ENCODE measurements at places on chromosomes 13 and 19.

GRCh38 chr13:64849196-64849595, 2380.9 kb downstream of the PCDH9 start:
- DNase-seq = no peak

GRCh38 chr19:13417054-13417453, 89.2 kb downstream of the CACNA1A start:
- DNase-seq = no peak

GRCh38 chr13:23770428-23770827, 118.8 kb downstream of the MIPEP start:
- DNase-seq = no peak

- no peak for DNase-seq
Measured at GRCh38 chr13:76837801-76838200, 48.4 kb downstream of the KCTD12 start.

DNA sequence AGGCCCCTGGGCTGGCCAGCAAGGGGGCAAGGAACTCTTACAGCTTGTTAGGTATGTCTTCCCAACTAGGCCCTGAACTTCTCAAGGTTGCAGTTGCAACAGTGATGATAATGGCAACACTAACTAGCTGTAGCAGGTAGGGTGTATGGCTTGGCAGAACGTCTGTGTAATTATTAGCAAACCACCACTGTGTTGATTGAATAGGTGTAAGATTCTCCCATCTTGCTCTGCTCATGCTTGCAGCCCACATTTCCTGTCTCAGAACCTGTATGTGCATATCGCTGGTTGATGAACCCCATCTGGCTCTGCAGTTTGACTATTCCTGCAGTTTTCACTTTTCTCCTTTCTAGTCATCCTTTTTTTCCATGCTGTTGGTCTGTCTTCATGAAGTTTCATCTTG, 178.8 kb downstream of the KATNAL1 start:
- no peak for DNase-seq

DNA sequence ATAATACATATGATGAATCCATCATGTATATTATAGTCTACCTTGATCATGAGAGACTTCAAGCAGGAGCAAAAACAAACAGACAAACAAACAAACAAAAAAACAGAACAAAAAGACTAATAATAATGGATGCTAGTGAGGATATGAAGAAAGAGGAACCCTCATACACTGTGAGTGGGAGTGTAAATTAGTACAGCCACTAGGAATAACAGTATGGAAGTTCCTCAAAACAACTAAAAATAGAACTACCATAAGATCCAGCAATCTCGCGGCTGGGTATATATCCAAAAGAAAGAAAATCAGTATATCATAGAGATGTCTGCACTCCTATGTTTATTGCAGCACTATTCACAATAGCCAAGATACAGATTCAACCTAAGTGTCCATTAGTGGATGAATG, 7.0 kb upstream of the DLEU7 start:
- no peak for DNase-seq

- DNase-seq = peak; percentile 31
Measured at GRCh38 chr19:54478677-54479266, 5.7 kb upstream of the CDC42EP5 start.

DNA sequence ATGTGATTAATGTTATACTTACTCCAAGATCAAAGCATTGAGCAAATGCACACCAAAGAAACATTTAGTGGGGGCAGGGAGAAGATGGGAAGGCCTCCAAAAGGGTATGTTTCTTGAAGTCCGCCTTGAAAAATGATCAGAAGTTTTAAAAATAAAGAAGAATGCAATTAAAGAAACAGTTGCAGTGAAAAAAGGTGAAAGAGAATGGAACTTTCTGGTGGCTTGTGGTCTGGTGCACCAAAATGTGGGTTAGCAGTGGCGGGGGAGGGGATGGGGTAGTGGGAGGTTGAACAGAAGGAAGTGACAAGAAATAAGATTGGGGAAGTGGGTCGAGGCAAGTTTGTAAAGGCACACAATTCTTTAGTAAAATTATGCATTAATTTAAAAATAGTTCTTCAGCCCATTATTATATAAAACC, 2.5 kb downstream of the LCP1 start:
- DNase-seq = no peak

GRCh38 chr19:45160870-45161737, at the start of gene NKPD1:
Gene NKPD1, minus strand, starts transcription at chr19:45160982. Its CDS starts 832 bp downstream, at chr19:45160150.
- DNase-seq = no peak

GRCh38 chr19:47280183-47280797, 5.6 kb downstream of the INAFM1 start:
- peak; percentile 55 for DNase-seq

GRCh38 chr13:42786715-42787114, 5.3 kb downstream of the FAM216B start:
- DNase-seq = no peak

- no peak for DNase-seq
Measured at GRCh38 chr19:43464134-43464775, 1.2 kb downstream of the LYPD3 start.

DNA sequence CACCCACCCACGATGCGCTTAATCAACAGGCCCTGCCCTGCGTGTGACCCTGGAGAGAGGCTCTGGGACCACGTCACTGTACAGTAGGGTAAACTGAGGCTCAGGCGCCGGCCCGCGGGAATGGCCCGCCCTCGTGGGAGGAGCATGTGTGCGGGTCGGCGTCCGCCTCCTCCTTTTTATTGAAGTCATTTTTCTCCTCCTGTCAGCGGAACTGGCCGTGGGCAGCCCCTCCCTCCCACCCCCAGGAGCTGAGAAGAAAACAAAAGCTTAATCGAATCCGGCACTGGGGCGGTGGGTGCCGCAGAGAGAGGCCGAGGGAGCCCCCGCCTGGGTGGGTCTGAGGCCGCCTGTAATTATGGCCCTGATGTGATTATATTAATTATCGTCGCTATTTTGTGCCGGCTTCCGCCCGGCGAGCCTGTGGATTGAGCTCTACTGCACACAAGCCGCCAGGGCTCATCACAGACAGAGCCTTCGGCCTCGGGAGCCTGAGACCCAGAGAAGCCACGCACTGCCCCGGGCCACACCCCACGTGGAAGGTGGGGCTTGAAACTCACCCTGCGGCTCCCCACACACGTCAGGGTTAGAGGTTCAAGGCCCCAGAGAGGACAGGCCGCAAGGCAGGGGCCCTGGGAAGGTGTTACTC, 7.0 kb downstream of the C2CD4C start:
- no peak for DNase-seq

DNA sequence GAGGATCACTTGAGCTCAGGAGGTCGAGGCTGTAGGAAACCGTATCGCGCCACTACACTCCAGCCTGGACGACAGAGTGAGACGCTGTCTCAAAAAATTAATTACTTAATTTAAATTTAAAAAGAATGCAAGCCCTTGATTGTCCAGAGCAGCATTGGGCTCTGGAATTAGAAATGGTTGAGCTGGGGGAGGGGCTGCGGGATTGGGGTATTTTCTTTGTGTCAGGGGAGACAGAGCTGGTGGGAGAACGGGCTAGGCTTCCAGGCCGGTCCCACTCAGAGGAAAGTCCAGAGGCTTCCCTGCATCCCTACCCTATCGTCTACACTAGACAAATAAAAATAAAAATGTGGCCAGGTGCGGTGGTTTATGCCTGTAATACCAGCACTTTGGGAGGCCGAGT, 2.2 kb upstream of the RAB3A start:
- no peak for DNase-seq

GRCh38 chr19:46298479-46299003, 1.7 kb downstream of the HIF3A start:
- DNase-seq = no peak

DNA sequence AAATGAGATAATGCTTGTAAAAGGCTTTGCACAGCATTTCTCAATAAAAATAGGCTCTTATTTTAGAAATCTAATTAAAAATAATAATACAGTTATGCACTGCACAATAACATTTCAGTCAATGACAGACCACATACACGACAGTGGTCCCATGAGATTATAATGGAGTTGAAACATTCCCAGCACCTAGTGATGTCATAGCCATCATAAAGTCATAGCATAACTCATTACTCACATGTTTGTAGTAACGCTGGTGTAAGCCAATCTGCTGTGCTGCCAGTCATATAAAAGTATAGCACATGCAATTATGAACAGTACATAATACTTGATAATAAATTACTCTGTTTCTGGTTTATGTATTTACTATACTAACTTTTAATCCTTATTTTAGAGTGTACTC, 12.7 kb upstream of the SERPINE3 start:
- DNase-seq = no peak

DNA sequence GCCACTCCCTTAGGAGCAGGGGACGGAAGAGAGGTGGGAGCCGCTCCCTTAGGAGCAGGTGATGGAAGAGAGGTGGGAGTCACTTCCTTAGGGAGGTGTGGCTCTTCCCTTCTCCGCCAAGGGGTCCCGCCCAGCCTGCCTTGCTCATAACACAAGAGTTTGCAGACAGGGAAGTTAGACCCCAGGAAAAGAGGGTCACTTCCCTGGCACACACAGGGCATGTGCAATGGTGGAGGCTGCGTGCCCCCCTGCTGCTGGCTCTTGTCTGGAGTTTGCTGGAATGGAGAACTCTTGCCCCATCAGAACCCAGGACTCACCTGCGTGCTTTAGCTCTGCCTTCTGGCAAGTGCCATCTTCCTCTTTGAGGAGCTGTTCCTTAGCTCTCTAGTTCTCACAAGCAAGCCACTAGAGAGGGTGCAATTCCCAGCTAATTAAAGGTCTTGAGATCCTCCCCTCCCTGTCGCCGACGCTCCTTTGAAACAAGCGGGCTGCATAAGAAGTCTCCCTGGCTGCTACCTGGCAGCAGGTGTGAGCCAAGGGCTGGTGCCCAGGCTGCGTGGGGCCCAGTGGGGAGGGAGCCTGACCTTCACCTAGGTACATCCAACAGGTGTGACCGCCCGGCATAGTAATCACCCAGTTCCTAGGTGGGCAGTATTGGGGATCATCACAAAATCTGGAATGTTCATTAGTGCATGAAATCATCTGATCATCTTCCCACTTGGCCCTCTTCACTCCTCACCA, 281.6 kb downstream of the ZNF536 start:
- DNase-seq = no peak

DNA sequence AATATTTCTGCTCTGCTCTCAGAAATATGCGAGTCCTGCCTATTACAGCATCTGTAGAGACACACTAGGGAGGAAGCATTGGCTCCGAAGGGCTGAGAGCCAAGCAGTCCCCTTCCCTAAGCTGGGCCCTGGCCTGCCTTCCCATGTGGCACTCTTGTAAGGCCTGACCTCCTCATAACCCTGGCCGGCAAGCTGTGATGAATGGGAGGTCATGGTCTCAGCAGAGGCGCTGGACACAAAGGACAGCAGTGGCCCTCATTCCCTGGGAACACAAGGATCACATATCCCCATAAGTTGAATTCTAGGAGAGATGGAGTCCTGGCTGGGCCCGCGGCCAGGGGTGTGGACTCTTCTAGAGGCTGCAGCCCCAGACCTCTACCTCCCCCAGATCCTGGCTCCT, 483.3 kb downstream of the ZNF536 start:
- no peak for DNase-seq

DNA sequence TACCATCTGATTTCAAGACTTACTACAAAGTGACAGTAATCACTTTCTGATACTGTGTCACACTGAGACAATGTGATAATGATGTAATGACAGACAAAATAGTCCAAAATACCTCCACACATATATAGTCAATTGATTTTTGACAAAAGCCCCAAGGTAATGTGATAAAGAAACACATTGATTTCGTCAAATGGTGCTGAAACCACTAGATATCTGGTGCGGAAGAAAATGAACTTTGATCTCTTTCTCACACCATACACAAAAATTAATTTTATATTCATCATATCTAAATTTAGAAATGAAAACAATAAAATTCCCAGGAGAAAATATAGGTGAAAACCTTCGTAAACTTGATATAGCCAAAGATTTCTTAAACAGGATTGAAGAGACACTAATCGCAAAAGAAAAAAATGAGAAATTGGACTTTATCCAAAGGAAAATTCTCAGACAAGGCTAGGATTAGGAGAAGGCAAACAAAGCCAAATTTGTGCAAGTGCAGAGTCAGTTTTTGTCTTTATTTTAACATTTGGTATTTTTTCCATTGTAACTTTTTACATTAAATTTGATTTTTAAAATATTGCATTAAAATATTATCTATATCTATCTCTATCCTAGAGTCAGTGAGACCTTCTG, 739.9 kb downstream of the DIAPH3 start:
- DNase-seq = no peak

DNA sequence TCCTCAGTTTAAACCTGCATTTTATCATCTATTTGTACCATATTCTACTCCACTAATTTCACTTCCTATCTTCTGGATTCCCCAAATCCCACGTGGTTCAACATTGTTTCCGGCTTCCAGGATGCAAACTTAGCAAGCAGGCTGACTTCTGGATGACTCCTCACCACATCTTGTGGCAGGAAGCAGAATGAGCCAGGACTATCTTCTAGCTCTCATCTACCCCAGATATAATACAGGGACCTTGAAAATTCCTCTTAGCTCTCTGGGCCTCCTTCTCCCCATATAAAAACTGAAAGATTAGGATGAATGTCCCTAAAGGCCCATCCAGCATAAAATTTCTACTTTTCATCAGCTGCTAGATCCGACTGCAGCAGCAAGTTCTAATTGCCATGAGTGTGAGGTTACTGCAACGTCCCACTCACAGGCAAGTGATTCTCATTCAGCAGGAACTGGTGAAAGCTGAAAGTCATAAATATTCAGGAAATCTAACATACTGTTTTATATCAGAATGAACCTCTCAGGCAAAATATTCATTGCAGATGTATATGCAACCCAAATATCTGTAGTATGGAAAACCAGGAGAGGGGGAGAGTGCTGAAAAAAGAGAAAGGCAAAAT, 93.4 kb downstream of the KCTD12 start:
- no peak for DNase-seq

GRCh38 chr13:113956571-113956970, 17.3 kb downstream of the C13orf46 start:
- no peak for DNase-seq
